Caco-2 (cell line): ENCODE measurements at places on chromosomes 7 and 10. TPM values are rescaled to one million over a fixed set of nuclear protein-coding genes. Genes with fewer than 3 reads are reported as not detected.

DNA sequence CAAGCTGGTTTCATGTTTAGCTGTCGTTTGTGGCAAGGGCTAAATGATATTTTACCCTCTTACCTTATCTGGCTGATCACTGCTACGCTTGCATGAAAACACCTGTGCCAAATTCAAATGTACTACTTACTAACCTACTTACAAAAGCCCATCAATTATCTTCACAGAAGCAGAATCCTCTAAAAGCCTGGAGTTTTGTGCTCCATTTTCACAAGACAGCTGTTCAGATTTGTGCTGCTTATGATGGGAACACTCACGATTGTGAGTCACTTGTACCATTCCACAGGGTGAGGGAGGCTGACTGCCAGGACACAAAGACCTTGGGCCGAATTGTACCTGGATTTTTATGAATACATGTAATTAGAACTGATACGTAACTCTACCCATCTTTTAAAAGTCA is 245.0 kb upstream of the NPY start:
- DNase-seq, result no peak

The CABCOCO1 gene
- total RNA-seq, result not detected in 2 replicates

The ITGA8 gene
- not detected in 2 replicates for total RNA-seq

GRCh38 chr7:104758504-104758903 is 255.5 kb upstream of the KMT2E start:
- DNase-seq, result no peak

DNA sequence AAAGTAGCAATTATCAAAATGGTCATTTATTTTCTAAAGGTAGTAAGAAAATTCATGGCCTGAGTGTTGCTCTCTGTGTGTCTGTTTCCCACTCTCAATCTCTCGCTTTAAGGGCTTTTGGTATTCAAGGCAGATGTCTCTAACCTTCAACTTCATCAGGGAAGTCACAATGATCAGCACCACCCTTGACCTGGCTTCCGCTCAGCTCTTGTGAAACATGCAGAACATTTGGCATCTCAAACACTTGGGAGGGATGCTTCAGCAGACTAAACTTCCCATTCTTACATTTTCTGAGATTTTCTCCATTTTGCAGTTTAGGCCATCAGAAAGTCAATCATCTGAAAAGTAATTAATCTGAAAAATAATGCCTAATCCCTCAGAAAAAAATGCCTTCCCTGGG is 129.8 kb downstream of the AOAH start:
- DNase-seq, result no peak

The SLC26A5 gene
- 1.1 and 1.5 TPM in 2 replicates for total RNA-seq

DNA sequence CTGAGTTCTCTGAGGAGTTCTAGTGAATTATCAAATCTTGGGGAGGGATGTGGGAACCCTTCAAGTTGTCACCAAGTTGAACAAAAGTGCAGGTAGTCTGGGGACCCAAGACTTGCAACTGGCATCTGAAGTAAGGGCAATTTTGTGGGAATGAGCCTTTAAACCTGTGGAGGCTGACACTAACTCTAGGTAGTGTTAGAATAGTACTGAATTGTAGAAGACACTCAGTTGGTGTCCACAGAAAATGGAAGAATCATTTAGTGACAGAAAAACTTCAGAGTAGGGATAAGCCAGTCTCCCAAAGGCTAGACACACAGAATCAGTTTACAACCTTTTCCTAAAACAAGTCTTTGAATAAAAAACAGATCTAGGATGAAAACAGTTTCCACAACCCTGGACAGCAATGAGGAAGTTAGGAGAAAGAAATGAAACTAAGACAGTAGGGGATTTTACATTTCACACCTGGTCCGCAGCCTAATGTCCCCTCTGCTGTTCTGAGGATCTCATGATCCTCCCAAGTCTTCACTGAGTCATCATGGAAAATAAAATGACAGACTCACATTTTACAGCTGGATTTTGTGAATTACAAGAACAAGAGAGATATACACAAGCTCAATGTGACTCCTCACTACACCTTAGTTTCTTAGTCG is 23.0 kb upstream of the ING3 start:
- DNase-seq, result no peak

The NPSR1 gene
- not detected in 2 replicates for total RNA-seq

DNA sequence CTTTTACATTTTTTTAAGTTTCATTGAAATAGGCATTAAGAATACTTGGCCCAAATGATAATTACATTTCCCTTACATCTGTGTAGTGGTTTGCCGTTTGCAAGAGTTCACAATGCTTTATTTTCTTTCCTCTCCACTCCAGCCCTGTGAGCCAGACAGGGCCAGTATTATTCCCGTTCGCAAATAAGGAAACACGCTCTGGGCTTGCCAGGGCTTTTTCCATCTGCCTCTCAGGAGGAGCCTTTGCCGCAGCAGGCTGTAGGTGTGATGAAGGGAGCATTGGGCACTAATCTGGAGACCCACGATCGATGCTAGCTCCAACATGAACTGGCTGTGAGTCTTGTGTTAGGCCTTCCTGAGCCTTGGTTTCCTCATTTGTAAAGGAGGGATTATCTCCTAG is 154.4 kb downstream of the GALNT17 start:
- DNase-seq, result no peak

The TFR2 gene
- 8.1 and 9.7 TPM in 2 replicates for total RNA-seq
